ENCODE measurements at places on chromosomes 2 and 18.
A peak's percentile ranks its signal among the peaks of the same experiment; 100 is the strongest.

DNA sequence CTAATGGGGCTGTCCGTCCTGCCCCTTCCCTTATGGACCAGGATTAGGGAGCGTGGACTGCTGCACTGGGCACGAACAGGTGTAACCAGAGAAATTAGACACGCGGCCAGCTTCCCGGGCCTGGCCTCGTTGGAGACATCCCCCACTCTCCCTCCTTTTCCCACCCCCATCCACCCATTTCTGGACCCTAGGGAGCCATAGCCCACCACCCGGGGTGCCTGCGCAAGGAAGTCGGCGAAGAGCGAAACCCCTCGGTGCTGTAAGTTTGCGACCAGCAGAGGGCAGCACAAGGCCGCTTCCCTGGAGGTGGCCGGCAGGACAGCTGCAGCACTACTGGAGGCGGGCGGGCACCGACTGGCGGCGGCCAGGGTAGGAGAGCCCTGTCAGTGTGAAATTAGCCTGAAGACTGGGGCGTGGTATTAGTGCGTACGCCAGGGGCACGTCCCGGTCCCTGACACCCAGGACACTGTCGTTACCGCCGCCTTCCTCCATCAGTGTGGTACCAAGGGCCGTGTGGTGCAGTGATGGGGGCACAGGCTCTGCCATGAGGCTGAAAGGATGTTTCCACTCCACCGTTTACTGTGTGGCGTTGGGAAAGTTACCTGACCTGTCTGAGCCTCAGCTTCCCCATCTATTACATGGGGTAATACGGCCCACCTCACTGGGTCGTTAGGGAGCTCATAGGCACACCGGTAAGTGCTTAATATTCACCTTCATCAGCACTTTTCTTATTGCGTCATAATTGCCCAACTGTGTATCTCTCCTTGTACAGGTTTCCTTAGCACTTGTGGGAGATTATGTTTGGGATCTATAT, 36.0 kb upstream of the CD207 start:
- DNase-seq = peak; percentile 87

GRCh38 chr18:47936952-47937351, 6.5 kb upstream of the SMAD2 start:
- no peak for DNase-seq

DNA sequence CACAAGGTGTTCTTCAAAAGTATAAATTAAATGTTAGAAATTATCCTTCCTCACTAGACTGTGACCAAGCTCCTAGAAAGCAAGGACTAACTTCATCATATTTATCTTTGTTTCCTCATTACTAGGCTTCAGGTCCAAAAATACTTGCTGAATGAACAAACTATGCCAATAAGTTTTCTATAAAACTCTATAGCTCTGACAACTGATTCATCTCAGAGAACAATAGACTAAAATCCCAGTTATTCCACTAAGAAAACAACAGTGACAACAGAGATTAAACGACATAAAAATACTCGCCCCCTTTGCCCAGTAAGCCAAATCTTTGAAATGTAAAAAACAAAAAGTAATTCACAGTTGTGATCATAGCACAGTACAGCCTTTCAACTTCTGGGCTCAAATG, 13.6 kb downstream of the TLK1 start:
- no peak for DNase-seq

GRCh38 chr2:27804146-27804545, 32.6 kb downstream of the MRPL33 start:
- no peak for DNase-seq

GRCh38 chr18:22427822-22428549, 10.3 kb upstream of the CTAGE1 start:
- DNase-seq = no peak

- DNase-seq = no peak
Measured at GRCh38 chr2:32931945-32932709, 14.6 kb upstream of the LTBP1 start.

GRCh38 chr2:40690036-40690435, 238.1 kb upstream of the SLC8A1 start:
- DNase-seq = no peak

GRCh38 chr2:1744446-1745170, at the start of gene PXDN:
Gene PXDN (minus strand): TSS chr2:1744515. CDS start chr2:1744455, 60 bp downstream.
- no peak for DNase-seq

DNA sequence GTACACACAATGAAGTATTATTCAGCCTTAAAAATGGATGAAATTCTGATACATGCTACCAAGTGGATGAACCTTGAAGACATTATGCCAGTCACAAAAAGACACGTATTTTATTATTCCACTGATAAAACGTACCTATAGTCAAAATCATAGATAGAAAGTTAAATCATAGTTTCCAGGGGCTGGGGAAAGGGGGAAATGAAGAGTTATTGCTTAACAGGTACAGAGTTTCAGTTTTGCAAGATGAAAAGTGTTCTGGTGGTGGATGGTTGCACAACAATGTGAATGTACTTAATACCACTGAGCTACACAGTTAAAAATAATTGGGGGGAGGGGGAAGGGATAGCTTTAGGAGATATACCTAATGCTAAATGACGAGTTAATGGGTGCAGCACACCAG, 279.0 kb upstream of the STON1 start:
- no peak for DNase-seq

DNA sequence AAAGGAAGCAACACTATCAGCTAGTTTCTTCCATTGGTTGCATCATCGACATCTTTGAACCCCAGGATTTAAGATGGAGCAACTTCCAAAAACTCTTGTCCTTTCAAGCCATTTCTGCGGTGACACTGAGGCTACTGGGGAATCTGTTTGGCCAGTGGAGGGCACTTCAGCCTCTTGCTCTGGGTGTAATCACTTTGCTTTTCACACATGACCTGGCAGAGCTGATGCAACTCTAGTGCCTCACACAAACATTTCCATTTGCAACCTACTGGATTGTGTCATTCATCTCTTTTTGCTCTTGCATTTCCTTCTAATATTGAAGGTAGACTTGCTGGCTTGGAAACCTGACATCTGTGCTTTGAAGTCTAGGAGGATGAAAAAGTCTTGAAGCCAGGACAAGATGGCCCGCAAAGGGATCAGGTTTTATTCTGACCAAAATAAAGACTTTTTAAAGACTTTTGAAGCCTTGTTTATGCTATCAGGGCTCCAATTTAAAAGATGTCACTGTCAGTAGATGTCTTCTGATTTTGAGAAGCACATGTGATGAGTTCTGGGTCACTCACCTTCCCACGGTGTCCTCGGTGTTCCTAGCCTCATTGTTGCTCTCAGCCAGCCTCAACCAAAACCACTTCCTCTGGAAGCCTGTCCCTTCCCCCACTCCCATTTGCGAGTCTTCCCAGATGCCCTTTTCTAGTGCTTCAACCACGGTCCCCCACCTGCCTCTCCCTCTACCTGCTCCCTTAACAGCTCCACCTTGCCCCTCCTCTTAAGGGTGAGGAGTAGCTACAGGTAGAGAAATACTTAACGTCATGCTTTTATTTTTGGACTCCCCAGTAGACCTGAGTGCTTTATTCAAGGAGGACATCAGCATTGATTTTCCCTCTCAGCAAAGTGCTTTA, 69.7 kb upstream of the KCNE4 start:
- DNase-seq = peak; percentile 46

- no peak for DNase-seq
Measured at GRCh38 chr18:70499218-70499691, 210.4 kb downstream of the SOCS6 start.

- no peak for DNase-seq
Measured at GRCh38 chr2:30157616-30158015, 10.8 kb downstream of the YPEL5 start.

- DNase-seq = no peak
Measured at GRCh38 chr2:220510668-220511067, 883.2 kb downstream of the SLC4A3 start.

DNA sequence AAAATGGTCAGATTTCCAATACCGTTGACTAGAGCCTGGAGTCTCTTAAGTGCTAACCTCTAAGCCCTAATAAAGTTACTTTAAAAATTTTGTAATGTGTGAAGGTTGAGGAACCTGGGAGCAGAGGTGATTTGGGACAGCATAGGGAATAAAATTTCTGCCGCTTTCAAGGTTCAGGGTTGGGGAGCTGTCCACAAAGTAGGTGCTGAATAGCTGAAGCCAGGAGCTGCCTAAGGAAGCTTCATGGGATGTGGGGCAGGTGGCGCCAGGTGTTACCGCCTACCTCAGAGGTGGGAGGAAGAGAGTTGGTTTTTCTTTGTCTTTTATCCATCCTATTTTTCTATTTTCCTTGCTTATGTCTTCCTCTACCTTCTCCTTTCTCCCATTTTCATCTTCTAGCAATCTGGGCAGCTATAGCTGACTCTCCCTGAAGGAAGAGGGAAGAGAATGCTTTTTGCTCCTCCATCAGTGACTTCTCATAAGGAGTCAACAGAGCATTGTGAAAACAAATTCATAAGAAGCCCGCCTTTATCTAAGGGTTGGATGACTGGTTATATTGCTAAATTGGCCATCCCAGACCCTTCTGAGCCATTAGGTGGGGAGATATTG, 178.7 kb downstream of the CLIP4 start:
- peak; percentile 20 for DNase-seq

DNA sequence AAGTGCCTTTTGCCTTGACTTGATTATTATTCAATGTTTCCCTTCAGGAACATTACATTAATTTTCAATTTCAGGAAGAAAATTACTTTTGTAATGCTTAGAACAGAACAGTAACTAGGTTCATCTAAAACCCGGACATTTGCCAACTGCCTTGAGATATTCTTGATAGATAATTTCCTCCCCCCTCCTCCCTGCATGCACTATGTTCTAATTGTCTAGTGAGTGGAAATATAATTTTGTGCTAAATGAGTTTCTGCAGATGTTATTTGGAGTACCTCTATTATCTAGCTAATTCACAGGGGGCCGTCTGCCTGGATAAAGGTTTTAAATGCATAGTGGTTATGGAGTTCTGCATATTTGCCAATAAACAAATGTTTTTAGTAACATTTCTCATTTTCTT, 200.3 kb upstream of the SLC39A10 start:
- no peak for DNase-seq

GRCh38 chr2:215898363-215898762, 115.0 kb downstream of the MREG start:
- no peak for DNase-seq

GRCh38 chr2:97688062-97688827, 18.7 kb downstream of the C2orf92 start:
- DNase-seq = no peak

DNA sequence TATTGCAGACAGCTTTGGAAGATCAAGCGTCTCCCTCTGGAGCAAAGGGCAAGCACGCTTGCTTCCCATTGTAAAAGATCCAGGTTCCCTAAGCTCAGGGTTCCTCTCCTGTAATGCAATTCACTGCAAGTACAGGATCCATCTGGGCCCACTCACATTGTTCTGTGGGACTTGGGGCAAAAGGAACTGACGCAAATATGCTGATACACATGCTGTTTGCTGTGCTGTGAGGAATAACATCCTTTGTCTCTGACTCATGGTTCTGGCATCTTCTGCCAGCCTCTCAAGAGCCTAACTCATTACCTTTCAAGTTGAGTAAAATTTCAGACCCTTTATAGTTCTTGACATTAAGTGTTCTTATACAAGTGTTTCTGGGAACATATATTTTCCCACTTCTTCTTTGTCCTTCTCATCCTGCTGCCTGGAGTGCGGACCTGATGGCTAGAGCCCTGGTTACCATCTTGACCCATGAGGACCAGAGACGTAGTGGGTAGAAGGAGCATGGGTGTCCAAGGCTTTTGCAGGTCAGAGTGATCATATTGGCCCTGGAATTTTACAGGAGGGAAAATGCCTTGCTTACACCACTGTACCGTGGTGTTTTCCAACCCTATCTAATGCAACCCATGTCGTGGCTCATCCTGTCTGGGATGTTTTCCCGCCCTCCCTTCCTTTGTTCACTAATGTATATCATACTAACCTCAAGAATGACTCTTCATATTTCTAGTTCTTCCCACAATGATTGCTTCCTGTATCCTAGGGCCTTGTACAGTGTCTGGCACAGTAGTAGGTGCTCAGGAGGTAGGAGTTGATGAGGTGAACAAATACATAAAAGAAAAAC, 145.7 kb upstream of the GLI2 start:
- DNase-seq = peak; percentile 52

DNA sequence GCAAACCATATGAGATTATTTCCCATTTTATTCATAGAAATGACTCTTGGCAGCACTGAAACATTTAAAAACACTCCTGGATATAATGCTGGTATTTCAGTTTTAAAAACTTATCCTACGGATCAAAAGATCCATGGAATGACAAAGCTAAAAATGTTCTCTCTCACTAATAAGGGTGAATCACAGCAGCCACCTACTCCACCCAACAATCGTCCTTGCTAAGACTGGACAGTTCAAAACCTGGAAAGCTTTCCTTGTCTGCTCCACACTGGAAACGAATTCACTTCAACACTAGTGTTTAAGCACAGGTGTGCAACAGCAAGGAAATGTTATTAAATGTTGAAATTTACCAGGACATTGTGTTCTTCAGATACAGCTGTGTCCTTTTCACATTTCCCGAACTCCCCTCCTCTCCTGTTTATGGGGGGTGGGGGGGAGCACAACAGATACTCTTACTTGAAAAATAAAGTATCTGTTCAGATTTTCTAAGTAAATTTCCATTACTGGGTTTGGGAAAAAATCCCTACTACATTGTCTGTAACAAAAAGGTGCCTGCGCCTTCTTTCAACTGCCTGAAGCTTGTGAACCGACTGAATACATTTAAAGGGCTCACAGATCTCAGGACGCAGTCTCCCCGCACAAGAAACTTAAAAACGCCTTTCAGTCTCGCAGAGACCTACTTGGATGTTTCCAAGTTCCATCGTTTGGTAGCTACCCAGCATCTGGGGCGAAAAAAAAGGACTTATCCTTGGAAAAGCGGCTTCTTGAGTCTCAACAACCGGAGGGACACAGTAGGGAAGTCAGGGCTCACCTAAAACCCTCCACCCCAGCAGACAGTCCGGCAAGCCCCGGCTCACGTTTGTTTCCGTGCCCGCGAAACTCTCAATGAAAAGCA, 1.3 kb downstream of the YWHAQ start:
- DNase-seq = peak; percentile 80
